ENCODE measurements at places on chromosomes 2 and 18. TPM values are rescaled to one million over a fixed set of nuclear protein-coding genes. Genes with fewer than 3 reads are reported as not detected.

DNA sequence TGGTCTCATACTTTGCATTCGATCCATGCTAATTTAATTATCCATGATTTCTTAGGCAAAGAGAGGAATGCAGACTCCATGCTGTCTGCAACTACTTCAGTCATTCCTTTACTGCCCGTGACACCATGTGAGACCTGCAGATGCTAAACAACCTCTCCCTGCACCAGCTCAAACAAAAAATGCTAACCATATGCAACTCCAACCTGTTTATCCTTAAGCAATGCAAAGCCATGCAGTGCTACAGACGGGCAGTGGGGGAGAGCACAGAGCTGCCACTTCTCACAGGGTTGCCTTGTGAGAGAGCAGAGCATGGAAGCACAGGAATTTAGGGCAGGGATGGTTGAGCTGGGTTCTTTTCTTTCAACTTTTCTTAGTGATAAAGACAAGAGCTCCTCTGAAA is 74.9 kb upstream of the KLHL14 start:
- no peaks in the 10 kb centered on the region for H3K27me3 ChIP-seq
- no peak for DNase-seq
- H3K4me1 ChIP-seq, result no peaks in the 10 kb centered on the region

DNA sequence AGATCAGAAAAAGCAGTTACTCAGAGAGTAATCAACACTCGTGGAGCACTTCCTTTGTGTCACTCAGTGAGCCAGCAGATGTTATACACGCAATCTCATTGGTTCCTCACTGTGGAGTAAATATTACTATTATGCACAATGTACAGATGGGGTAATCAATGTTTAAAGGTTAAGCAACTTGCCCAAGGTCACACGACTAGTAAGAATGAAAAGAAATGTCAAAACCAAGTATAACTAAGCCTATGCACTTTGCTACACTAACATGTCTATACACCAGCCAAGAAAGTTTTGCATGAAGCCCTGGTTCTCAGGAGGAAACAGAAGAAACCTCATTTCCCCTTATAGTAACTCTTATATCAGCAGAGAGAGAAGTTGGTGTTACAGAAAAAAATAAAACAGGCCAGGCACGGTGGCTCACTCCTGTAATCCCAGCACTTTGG is 5.4 kb downstream of the METTL21A start:
- peak; percentile 78 for DNase-seq
- H3K27me3 ChIP-seq, result no peaks in the 10 kb centered on the region
- peaks cover 4% of the 10 kb centered on the region for H3K36me3 ChIP-seq
- peaks cover 56% of the 10 kb centered on the region for H3K4me1 ChIP-seq
- H3K27ac ChIP-seq, result peak overlapping the region; percentile 84

- no peak overlapping the region for H3K27ac ChIP-seq
- DNase-seq, result no peak
- H3K4me3 ChIP-seq, result no peak overlapping the region
- H3K4me1 ChIP-seq, result no peaks in the 10 kb centered on the region
- H3K36me3 ChIP-seq, result no peaks in the 10 kb centered on the region
Measured at GRCh38 chr18:78898635-78899034, 81.0 kb upstream of the SALL3 start.

DNA sequence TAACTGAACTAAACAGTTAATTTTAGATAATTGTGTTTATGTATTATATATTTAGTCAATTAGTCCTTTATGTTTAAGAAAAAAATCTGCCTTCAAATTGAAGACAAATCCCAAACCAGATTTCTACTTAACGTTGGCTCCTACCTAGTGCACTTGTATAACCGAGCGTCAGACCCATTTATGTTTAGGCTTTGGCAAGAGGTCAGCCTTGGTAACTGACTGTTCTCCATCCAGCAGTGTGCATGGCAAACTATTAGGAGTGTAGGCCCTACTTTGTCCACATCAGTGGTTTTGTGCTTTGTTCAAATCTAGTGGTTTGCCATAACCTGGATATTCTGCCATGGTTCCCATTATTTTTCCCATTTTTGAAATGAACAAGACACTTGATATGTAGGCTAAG is 114.8 kb downstream of the MIB1 start:
- DNase-seq, result no peak
- peaks cover 11% of the 10 kb centered on the region for H3K4me1 ChIP-seq
- no peaks in the 10 kb centered on the region for H3K27me3 ChIP-seq
- H3K27ac ChIP-seq, result no peak overlapping the region

The RBM44 gene
- total RNA-seq, result 1.2 TPM

DNA sequence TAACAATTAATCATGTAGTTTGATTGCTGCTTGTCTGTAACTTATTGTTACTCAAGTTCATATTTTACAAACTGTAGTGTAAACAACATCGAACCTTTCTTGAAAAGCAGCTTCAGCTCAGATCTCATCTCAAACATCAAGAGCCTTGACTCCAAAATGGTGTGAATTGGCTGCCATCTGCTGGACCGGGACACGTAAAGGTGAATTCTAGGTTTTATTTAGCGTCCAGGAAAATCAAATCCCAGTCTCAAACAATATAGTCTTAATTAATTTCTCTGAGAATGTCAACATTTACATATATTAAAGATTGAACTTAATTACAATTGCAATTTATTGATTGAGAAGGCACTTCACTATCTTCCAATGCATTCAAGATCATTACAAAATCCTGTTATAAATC is 453.0 kb downstream of the GALR1 start:
- H3K27me3 ChIP-seq, result no peaks in the 10 kb centered on the region
- no peaks in the 10 kb centered on the region for H3K36me3 ChIP-seq

- H3K4me1 ChIP-seq, result no peaks in the 10 kb centered on the region
- no peaks in the 10 kb centered on the region for H3K36me3 ChIP-seq
- no peaks in the 10 kb centered on the region for H3K27me3 ChIP-seq
Measured at GRCh38 chr2:111702119-111702803, 181.7 kb downstream of the ANAPC1 start.

DNA sequence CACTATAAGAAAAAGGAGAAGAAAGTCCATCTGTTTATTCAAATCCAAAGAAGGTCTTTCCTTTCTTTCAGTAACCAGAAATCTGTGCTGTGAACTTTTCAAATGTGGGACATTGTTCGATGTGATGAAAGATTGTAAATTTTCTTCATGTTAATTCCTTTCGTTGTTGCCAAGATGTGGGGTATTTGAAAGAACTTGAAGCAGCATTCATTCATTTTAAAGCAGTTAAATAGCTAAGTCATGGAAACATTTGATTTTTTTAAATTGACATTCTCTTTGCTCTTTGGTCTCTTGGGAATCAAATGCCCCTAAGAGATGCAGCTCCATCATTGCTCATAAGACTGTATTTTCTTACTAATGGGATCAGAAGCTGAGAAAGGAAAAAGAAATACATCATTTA is 93.7 kb upstream of the EHBP1 start:
- H3K4me1 ChIP-seq, result no peaks in the 10 kb centered on the region
- no peaks in the 10 kb centered on the region for H3K27me3 ChIP-seq
- no peak for DNase-seq
- no peaks in the 10 kb centered on the region for H3K36me3 ChIP-seq
- H3K4me3 ChIP-seq, result no peak overlapping the region

- H3K4me1 ChIP-seq, result peaks cover 30% of the 10 kb centered on the region
- H3K4me3 ChIP-seq, result no peak overlapping the region
- H3K27me3 ChIP-seq, result peaks cover 3% of the 10 kb centered on the region
- peak; percentile 21 for DNase-seq
Measured at GRCh38 chr2:97355887-97356286, 233.8 kb downstream of the ANKRD36B start.

- no peaks in the 10 kb centered on the region for H3K4me1 ChIP-seq
- H3K27me3 ChIP-seq, result no peaks in the 10 kb centered on the region
- H3K27ac ChIP-seq, result no peak overlapping the region
- H3K4me3 ChIP-seq, result no peak overlapping the region
Measured at GRCh38 chr2:12605936-12606335, 110.8 kb upstream of the TRIB2 start.

DNA sequence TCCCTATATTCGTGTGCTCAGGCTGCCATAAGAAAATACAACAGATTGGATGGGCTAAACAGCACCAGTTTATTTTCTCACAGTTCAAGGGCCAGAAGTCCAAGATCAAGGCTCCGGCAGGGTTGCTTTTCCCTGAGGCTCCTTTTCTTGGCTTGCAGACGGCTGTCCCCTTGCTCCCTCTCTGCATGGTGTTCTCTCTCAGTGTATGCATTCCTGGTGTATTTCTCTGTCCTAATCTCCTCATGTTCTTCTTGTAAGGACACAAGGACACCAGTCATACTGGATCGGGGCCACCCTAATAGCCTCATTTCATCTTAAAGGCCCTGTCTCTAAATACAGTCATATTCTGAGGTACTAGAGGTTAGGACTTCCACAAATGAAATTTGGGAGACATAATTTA is 62.6 kb upstream of the SLC16A14 start:
- H3K4me3 ChIP-seq, result no peak overlapping the region
- no peak for DNase-seq
- H3K27ac ChIP-seq, result no peak overlapping the region
- no peaks in the 10 kb centered on the region for H3K36me3 ChIP-seq
- H3K27me3 ChIP-seq, result no peaks in the 10 kb centered on the region

DNA sequence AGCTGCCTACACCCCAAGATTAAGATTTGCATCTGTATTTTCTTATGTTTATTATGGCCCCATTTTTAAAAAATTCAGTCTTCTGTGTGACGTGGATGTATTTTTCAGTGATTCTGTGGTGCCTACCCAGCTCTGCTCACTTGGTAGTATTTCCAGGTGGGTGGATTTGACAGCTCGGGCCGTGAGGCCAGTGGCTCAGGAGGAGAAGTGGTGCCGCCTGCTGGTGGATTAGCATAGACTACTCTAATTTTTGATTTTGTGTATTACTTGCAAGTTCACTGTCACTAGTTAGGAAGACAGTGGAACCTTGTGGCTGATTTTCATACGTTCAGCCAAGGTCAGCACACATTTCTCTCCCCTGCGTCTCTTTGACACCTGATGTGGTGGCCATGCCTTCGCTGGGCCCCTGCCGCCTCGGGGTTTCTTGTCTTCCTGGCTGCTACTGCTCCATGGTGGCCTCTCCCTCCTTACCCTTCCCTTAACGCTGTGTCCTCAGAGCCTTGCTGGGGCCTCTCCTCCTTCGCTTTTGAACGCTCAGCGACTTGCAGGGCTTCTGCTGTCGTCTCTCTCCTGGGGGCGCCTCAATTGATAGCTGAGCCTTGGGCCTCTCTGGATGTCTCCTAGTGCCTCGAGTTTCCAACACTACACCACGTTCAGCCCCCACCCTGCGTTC is 89.4 kb downstream of the DGKD start:
- peaks cover 8% of the 10 kb centered on the region for H3K4me1 ChIP-seq
- H3K4me3 ChIP-seq, result no peak overlapping the region
- peaks cover 4% of the 10 kb centered on the region for H3K36me3 ChIP-seq
- no peaks in the 10 kb centered on the region for H3K27me3 ChIP-seq
- DNase-seq, result peak; percentile 85

The TSPYL6 gene
- not detected for total RNA-seq

DNA sequence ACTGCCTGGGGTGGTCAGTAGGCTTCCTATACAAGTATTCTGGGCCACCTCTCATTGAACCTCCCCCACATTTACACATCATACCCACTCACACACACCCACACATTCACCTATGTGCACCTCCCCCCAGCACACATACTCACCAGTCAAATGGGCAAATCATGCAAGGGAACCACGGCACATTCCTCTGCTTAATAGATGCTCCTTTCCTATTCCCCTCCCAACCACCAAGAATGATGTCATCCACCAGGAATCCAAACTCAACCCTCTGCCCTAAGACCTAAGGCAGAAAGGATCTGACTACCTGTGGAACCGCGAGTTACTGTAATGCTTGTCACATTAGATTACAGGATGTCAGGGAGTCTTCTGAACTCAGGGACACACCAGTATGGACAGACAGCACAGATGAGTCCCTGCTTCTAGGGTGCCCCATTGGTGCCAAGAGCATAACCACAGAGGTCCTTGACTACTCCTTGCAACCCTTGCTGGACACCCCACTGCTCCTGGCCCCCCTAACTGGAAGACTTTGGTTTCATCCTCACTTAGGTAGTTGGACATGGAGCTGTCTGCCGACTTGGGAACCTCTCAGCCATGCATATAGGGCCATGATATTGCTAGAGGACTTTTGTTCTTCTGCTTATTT is 21.5 kb upstream of the CAB39 start:
- no peaks in the 10 kb centered on the region for H3K4me1 ChIP-seq
- no peak for DNase-seq
- H3K27ac ChIP-seq, result no peak overlapping the region
- no peak overlapping the region for H3K4me3 ChIP-seq

The MDH1 gene
- 87.8 TPM for total RNA-seq

DNA sequence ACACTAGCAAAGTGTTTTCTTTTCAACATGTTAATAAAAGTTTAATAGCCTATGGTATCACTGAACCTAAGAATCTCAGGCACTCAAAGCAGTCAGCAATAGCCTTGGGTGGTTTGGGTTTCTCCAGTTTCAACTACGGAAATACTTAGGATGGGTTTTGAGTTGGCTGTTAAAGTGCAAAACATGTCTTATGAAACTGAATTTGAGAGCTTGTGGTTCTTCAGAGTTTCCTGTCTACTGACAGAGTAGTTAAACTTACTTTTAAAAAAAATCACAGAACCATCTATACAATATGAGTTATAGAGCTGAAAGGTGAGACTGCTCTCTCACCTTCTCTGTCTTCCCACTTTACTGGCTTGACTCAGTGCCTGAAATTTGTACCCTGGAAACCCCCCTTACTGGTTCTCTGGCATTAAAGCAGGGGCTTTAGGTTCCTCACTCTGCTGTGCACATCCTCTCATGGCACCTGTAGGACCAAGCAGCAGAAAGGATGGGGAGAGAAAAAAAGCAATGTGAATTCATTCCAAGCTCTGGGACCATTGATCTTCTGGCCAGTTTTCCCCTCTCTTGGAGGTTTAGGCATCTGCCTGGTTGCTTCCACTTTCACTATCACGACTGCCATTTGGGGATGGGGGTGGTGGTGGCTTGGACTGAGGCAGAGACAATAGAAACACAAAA is 18.1 kb downstream of the CCDC141 start:
- peak overlapping the region; percentile 70 for H3K27ac ChIP-seq
- H3K4me1 ChIP-seq, result peaks cover 13% of the 10 kb centered on the region
- peak; percentile 50 for DNase-seq
- H3K27me3 ChIP-seq, result no peaks in the 10 kb centered on the region

The IL36G gene
- total RNA-seq, result not detected

DNA sequence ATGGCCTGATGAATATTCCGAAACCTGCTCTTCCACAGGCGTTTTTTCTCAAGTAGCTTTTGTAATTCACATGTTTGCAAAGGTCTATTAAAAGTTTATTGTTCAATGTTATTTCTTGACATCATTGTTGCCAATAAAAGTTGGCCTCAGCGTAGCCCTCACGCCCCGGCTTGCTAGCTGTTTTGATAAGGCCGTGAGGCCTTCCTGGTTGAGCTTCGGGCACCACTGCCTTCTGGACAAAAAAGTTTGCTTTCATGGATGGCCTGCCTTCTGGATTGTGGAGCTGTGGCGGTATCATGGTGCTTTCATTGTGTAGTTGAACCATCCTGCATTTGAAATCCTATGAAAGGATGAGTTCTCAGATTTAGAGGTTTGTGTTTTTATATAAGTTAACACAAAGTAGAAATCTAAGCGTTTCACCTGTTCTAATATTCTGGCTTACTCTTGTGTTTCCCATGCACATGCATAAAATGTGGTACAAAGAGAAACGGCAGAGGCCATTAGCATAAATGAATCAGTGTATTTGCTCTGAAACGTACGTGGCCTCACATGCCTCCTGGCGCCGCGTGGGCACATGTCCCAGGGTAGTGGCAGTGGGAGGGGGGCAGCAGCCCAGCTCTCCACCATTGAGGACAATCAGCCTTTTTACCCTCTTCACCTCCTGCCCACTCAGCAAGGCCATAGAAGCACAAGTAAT is 134.5 kb downstream of the NCK2 start:
- H3K27ac ChIP-seq, result no peak overlapping the region
- H3K4me3 ChIP-seq, result no peak overlapping the region
- H3K27me3 ChIP-seq, result no peaks in the 10 kb centered on the region
- H3K36me3 ChIP-seq, result peaks cover 4% of the 10 kb centered on the region
- DNase-seq, result no peak

The SCTR gene
- not detected for total RNA-seq

GRCh38 chr2:21289551-21289950 is 165.8 kb downstream of the TDRD15 start:
- H3K4me3 ChIP-seq, result no peak overlapping the region
- H3K27me3 ChIP-seq, result no peaks in the 10 kb centered on the region
- H3K36me3 ChIP-seq, result no peaks in the 10 kb centered on the region
- H3K27ac ChIP-seq, result no peak overlapping the region
